ENCODE measurements at places on chromosomes 3 and 15.

- no peak for DNase-seq
Measured at GRCh38 chr15:70362350-70362749, 264.6 kb upstream of the TLE3 start.

- no peak for DNase-seq
Measured at GRCh38 chr15:44811337-44811736, 75.0 kb downstream of the TRIM69 start.

DNA sequence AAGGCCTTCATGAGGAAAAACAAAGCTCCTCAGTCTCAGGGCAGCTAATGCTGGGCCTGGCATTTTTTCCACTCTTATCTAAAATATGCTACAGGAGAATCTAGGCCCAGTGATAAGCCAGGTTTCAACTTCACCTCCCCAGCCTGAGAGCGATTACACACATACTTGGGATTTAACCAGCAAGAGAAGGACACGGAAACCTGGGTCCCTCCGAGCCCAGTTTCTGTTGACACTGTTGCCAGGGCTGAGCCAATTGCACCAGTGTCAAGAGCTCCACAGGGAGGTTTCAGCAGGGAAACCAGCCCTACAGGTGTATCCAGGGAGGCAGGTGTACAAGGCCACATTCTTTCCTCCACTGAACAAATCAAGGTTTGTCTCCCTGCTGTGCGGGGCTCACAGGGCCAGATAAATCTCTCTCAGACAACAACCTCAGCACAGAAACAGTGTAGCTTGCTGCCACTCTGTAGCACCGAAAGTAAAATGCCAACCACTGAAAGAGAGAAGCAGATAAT is 85.4 kb downstream of the MAGI1 start:
- DNase-seq, result no peak

DNA sequence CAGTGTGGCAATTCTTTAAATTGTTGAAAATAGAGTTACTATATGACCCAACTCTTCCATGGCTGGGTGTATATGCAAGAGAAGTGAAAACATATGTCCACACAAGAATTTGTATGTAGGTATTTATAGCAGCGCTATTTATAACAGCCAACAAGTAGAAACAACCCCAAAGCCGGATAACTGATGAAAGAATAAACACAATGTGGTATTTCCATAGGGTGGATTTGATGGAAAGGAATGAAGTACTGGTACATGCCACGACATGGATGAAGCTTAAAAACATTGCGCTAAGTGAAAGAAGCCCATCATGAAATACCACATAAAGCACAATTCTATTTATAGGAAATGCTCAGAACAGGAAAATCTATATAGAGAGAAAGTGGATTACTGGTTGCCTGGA is 554.5 kb downstream of the AGBL1 start:
- no peak for DNase-seq

DNA sequence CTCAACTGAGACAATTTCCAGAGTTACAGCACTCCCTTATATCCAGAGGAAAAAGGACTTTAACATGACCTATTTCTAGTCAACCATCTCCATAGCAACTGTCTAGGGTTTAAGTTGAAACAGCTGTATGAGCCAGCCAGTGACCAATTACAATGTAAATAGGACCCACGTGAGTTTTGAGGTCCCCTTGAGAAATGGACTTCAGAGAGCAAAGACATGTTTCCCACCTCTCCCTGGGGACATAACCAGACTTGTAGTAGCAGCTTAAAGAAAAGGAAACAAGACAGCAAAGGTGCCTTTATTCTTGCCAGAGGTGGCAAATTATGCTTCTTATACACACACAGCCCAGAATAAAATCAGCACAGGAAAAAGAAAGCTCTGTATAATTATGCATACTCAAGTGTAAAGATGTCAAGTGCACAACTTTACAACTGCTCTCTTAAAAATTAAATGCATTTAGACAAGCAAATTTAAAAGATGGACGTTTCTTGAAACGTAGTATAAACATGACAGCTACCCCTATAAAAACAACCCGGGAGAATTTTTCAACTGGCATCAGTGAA is 40.2 kb downstream of the SUMF1 start:
- DNase-seq, result peak; percentile 75

DNA sequence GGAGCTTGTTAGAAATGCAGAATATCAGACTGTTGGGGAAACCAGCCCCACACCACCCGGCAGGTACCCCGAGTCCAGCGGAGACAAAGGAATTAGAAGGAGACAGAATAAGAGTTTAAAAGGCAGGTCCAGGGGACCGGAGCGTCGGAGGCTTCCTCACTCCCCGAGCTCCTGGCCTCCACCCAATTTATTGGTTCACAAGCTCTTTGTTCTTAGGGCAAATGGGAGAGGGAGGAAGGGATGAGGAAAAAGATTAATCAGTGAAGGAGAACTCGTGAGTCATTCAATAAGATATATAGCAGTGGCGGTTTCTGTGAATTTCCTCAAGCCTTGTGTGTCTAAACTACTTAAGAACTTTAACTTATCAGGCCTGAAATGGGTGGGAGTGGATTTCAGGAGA is 32.1 kb upstream of the WDR72 start:
- no peak for DNase-seq

DNA sequence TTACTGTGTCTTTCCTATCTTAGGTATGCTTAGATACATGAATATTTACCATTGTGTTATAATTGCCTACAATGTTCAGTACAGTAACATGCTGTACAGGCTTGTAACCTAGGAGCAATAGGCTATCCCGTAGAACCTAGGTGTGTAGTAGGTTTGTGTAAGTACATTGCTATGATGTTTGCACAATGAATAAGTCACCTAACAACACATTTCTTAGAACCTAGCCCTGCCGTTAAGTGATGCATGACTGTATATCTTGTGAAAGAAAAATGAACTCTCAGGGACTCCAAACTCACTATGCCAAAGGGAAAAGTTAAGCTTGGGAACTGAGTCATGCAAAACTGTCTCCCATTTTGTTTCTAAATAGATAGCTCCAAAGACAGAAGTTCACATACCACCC is 91.5 kb upstream of the ACP3 start:
- DNase-seq, result no peak

- DNase-seq, result no peak
Measured at GRCh38 chr3:170180079-170180907, 1.2 kb downstream of the PHC3 start.

DNA sequence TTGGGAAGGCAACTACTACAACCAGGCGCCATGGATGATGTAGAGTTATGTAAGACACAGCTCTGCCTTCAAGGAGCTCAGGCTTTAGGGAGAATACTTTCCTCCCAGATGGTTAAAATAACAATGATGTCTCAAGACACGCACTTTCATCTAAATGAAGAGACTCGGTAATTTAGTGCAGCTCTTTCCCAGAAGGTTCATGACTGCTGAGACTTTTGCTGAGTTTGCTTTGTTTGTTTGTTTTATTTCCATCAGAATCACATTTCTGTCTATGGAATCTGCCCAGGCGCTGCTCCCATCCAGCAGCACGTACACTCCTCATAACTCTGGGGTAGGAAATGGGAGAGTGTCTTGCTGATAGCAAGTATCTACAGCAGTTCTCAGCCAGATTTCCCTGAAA is 33.9 kb upstream of the MEX3B start:
- DNase-seq, result no peak

DNA sequence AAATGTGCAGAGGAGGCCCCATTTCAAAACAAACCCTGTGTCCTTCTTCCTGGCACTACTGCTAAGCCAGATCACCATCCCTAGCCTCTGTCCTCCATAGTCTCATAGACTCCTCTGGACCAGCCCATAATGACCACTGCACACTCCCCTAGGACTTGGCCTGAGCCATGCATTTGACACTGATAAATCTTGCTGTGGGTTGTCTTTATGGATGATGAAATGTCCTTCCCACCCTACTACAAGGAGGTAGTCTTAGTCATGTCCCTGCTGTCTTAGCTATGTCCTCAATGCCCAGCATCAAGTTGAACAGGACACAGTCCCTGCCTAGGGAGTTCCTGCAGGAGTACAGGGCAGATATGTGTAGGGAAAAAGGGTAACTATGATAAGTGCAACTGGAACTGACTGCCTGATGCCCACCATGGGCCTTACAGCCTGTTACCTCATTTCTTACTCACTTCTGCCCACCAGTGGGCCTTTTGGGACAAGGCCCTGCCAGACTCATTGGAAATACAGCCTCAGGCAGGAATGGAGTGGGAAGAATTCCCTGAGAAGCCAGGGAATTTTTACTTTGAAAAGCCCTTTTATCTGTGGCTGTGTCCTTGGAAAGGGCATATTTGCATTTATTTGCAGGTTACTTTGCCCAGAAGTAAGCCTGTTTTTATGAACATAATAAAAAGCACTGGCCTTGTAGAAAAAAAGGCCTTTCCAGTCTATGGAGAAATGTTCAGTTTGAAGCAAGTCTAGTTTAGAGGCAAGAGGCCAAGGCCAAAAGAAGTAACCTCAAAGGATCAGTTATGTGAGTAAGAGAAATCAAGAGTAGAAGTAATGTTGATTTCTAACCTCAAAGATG is 199.6 kb upstream of the EIF1B start:
- no peak for DNase-seq

DNA sequence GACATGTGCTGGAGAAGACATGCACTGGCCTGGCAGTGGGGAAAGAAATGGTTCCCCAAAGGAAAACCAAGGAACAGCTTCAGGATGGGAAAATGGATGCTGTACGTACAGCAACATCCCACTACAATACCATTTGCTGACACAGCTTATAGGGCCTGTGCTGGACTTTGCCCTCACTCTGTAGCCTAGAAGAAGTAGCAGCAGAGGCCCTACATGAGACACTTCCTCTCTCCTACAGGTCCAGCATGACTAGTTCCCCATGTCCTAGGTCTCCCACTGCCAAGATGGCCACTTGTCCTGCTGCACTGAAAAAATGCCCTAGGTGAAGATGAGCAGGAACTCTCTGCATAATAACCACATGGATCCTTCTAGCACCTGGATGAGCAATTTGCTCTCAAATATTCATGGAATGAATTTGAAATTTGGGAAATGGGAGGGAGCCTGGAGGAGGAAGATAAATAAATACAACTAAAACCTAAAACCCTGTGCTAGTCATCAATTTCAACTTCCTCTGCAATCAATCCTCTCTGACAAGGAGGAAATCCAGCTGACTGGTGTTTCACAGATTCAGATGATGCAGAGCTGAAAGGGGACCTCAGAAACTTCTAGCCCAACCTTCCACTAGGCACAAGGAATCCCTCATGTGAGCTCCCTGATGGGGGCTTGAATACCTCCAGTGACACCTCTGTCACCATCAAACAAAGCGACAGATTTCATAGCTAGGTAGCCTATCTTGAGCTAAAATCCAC is 514.3 kb upstream of the PPP2R3A start:
- DNase-seq, result no peak

DNA sequence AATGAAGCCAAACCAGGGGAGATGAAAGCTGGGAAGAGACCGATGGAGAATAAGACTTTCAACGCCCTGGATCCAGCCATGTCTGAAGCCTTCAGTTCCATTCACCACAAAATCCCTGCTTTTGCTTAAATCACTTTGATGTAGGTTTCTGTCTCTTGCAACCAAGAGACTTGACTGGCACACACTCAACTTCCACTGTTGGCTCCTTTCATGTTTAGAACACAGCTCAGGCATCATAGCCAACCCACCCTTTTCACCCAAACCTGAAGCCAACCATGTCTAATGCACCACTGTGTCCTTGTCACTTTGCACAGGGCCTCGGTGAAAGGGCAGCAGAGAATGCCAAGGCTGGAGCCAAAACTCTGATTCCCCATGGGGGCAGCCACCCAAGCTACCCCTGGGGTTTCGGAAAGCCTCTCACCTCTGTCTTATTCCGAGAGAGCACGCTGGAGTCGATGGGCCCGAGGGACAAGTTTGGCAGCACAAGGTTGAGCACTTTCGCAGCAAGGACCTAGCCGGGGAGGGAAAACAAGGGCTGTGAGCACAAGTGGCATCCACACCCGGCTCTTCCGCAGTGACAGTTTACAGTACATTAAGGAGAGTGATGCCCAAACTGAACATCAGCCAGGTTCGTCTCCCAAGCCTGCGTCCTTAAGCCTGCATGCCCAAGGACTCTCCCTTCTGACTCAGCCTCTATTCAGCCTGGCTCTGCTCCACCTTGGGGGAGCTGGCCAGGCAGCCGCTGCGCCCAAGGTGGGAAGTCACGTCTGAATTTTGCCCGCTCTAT is 37.6 kb downstream of the ABTB1 start:
- no peak for DNase-seq

GRCh38 chr15:59354417-59355031 is 18.1 kb downstream of the MYO1E start:
- no peak for DNase-seq

- DNase-seq, result peak; percentile 15
Measured at GRCh38 chr3:172148702-172149565, 109.6 kb downstream of the FNDC3B start.

GRCh38 chr3:31004025-31004678 is 109.7 kb upstream of the GADL1 start:
- DNase-seq, result peak; percentile 79

- no peak for DNase-seq
Measured at GRCh38 chr3:158912621-158913020, 110.8 kb downstream of the MFSD1 start.

GRCh38 chr15:93257920-93258319 is 168.9 kb upstream of the RGMA start:
- no peak for DNase-seq

- DNase-seq, result no peak
Measured at GRCh38 chr3:23099677-23100076, 103.5 kb upstream of the UBE2E2 start.

- no peak for DNase-seq
Measured at GRCh38 chr3:190694335-190695001, 168.0 kb downstream of the GMNC start.

- no peak for DNase-seq
Measured at GRCh38 chr3:117616227-117616626, 906.6 kb downstream of the TUSC7 start.

DNA sequence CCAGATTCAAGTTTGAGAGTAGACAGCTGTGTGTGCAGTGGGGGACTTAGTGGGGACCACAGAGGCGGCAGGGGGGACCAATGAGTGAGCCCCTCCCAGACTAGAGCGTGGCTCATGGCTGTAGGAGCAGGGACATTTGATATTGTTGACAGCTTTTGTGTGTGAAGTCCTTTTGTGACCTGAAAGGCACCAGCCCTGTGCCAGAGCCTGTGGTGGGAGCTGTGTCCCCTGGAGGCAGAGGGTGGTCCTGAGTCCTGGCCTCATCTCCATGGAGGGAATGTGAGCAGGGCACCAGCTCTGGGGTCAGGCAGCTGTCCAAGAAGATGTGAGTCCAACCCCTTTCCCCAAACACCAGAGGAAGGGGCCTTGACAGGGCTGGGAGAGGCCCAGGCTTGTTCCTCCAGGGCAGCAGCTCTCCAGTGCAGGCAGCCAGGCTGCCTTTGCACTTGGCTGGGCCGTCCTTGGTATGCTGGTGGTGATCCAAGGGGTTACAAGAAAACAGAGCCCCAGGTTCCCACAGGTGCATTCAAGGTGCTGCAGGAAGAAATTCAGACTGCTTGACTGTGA is 10.1 kb upstream of the C3orf22 start:
- DNase-seq, result no peak

DNA sequence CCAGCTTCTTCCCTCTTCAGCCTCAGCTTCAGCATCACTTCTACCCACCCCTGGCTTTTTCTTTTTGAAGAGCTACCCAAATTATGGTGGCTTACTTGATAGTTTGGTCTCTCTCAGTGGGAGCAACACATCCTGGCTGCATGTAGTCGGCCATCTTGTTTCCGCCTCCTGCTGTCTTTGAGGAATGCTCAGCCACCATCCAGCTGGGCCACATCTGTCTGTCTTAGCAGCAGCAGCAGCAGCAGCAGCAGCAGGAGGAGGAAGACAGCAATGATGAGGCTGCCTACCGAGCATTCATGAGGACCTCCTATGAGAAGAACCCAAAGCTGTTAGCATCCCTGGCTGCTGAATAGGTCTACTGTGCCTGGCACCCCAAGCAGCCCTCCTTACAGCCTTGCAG is 19.7 kb downstream of the IL16 start:
- no peak for DNase-seq

GRCh38 chr15:100569391-100569790 is 32.6 kb downstream of the LINS1 start:
- no peak for DNase-seq

Data from SK-N-DZ (cell line).